ENCODE measurements at places on chromosomes 13 and 19.

DNA sequence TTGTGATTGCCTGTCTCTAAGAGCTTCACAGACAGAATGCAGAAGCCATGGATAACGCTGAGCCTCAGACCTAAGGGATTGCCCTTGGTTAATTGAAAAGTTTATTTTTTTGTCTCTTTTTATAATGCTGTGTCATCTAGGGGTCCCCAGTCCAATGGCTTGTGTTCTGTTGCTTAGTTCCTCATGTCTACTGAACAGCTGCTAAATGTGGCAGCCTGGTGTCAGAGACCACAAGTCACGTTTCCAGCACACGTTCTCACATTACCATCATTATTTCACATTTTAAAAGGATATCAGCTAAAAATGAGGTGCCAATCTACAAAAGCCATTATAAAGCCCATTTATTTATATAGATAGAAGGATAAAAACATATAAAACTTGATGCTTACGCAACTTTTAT is 1362.0 kb downstream of the PCDH9 start:
- no peak for DNase-seq

- DNase-seq = no peak
Observed at GRCh38 chr13:50244355-50244712, 229.1 kb downstream of the KCNRG start.

GRCh38 chr19:1259206-1259875 is 9.8 kb upstream of the CIRBP start:
- DNase-seq = no peak

DNA sequence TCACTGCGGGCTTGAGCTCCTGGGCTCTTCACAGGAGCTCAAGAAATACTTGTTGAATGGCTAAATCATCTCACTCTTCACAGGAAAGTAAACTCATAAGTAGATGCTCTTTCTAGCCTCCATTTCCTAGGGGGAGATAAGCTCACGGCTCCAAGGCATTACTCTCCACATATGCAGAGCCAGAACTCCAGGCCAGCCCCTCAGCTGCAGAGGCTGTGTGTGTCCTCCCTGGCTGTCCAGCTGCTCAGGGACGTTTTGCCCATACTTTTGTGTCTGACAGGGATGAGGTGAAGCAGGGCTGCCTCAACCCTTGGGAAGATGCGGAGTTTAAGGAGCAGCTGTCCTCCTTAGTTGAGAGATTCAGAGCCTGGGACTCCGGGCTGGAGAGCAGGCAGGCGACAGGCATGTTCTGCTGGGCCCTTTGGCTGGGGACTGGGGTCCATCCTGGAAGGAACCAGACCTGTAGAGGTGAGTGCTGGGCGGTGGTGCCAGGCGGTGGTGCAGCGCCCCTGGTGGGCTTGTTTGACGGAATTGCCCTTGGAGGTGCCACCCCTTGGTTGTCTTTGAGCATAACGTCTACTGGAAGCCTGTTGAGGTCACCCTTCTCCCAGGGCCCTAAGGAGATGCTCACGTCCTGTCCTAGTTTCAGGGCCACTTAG is 20.5 kb upstream of the SLC15A1 start:
- no peak for DNase-seq

DNA sequence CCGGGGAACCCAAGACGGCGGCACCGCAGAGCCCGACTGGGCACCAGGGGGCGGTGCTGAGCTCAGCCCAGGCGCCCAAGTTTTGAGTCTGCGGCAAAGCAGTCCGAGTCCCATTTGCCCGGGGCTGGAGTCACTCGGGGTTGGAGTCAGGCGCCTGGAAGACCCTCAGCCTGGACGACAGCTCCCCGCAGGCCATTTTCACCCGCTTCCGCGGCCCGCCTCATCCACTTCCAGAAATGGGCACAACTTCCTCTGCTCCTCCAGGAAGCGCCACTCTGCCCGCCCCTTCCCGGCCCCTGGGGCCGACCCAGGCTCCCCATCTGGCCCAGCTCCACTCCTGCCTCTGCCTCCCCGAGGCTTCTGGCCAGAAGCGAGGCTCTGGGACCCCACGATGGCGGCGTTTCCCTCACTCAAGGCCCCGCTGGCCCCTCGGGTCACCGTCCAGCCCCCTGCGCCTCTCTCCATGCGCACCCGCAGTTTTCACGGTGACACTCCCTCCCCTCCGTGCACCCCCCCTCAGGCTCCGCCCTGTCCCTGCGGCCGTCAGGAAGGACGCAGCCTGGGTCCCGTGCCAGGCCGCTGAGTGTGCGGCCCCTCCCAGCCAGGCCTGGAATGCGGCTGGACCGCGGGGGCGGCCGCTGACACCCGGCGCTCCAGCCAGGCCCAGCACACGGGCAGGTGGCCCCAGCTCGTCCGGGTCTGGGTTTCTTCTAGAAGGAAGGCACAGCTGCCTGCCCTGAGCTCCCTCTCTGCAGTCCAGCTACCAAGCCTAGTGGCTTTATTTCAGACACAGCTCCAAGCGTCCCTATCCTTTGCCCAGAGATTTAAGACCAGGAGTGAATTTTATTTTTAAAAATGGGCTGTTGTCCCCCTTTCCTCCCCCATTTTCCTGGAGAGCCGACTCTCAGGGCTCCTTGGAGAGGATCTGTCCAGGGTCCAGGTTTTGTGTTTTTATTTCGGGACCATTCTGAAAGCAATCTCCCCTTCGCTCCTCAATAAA is 4.7 kb downstream of the SERTAD1 start:
- peak; percentile 51 for DNase-seq

DNA sequence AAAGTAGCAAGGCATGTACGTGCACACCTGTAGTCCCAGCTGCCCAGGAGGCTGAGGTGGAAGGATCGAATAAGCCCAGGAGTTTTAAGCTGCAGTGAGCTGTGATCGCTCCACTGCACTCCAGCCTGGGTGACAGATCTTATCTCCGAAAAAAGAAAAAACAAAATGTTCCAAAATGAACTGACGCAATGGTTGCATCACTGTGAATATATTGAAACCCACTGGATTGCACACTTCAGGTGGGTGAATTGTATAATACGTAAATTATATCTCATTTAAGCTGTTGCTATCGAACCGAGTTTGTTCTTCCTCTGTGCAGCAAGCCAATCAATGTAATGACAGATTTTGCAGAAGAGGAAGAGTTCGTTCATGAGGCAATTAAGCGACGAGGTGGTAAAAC is 1.6 kb upstream of the CASP14 start:
- DNase-seq = no peak

DNA sequence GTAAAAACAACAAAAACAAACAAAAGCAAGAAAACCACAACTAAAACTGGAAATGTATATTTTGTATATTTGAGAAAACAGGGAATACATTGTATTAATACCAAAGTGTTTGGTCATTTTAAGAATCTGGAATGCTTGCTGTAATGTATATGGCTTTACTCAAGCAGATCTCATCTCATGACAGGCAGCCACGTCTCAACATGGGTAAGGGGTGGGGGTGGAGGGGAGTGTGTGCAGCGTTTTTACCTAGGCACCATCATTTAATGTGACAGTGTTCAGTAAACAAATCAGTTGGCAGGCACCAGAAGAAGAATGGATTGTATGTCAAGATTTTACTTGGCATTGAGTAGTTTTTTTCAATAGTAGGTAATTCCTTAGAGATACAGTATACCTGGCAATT is 17.1 kb downstream of the KLF5 start:
- no peak for DNase-seq

DNA sequence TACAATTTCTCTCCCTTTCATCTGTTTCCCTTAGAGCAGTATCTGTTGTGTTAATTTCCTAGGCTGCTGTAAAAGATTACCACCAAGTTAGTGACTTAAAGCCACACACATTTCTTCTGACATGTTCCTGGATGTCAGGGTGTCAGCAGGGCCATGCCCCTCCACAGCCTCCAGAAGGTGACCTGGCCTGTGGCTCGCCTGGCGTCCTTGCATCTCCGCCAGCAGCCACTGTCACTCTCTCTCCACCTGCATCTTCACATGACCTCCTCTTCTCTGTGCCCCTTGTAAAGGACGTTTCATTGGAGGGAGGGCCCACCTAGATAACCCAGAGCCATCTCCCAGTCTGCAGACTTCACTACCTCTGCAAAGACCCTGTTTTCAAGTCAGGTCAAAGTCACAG is 61.3 kb downstream of the SLC7A9 start:
- no peak for DNase-seq

GRCh38 chr19:47479701-47480503 is 4.1 kb downstream of the KPTN start:
- no peak for DNase-seq

- no peak for DNase-seq
Observed at GRCh38 chr13:49403996-49404702, 39.7 kb downstream of the CAB39L start.

DNA sequence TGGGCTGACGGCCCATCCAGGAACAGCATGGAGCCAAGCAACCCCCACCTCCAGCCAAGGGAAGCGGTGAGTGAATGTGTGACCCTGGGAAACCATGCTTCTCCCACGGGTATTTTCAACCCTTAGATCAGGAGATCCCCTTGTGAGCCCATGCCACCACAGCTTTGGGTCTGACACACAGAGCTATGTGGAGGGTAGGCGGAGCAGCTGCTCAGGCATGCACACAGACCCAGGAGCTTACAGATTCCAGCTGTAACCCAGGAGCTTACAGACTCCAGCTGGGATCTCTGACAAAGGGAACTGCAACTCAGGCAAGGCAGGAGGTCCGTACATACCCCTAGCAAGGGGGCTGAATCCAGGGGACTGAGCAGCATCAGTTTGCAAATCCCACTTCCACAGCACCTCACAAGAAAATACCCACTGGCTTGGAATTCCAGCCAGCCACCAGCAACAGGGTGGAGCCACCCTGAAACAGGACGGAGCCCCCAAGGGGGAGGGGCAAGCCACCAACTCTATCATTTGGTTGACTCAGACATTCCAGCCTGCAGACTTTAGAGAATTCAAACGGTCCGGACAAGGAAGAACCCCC is 40.8 kb upstream of the RFXAP start:
- no peak for DNase-seq

DNA sequence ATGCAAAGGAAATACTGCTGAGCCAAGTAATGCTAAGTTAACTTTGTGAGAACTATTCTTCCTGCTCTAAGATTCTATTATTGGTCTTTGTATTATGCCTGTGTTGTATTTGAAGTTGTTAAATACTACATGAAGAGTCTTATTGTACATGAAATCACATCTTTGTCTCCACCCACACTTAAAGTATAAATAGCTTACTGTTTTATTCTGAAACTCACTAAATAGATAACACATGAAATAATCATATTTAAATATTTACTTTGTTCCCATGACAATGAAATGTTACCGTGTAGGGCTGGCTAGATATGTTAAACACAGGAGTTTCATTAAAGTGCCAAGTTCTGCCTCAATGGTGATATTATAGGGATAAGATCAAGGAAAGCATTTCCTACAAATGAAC is 562.1 kb upstream of the ATXN8OS start:
- DNase-seq = no peak

- no peak for DNase-seq
Observed at GRCh38 chr13:82477436-82477835, 1404.8 kb downstream of the SLITRK1 start.

DNA sequence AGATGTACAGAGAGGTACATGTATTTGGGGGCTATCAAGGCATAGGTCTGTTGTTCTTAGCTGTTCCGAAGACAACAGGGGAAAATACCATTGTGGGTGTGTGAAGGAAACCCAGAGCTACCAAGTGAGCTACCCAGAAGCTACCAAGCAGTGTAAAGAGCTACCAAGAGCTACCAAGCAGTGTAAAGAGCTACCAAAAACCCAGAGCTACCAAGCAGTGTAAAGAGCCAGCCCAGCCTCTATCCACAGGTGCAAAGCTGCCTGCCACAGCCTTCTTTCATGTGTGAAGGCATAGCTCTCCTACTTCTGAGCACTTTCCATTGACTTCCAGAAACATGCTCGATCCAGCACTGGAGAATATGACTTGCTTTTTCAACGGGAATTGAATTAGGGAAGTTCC is 145.7 kb downstream of the AKAP11 start:
- no peak for DNase-seq

- no peak for DNase-seq
Observed at GRCh38 chr19:12825254-12826131, 8.9 kb downstream of the RTBDN start.

DNA sequence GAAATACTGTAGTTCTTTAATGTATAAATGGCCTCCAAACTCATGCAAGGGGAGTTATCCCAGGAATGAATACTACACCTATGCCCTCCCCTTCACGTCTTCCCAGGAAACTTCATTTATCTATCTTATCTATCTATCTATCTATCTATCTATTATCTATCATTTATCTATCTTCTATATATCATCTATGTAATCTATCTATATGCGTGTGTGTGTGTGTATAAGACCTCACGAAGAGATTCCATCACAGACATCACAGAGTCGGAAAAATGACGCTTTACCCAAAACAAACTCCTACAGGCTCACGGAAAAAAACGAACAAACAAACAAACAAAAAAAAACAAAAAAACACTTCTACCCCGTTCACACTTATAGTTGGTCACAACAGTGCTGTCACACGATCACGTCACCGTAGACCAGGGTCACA is 486 bp downstream of the ZNF529 start:
- DNase-seq = no peak

GRCh38 chr13:99829593-99830239 is 141.9 kb downstream of the ZIC5 start:
- no peak for DNase-seq

DNA sequence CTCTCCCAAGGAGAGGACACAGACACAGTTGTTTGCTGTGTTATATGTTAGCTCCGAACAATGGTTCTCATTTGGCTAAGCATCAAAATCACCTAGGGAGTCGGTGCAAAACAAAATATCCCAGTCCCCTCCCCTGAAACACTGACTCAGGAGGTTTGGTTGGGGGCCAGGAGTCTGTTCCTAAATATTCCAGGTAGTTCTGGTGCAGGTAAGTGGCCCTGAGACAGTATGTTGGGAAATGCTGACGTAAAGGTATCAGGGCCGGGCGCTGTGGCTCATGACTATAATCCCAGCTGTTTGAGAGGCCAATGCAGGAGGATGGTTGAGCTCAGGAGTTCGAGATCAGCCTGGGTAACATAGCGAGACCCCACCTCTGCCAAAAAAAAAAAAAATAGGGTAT is 2.3 kb upstream of the MAP2K7 start:
- DNase-seq = no peak

DNA sequence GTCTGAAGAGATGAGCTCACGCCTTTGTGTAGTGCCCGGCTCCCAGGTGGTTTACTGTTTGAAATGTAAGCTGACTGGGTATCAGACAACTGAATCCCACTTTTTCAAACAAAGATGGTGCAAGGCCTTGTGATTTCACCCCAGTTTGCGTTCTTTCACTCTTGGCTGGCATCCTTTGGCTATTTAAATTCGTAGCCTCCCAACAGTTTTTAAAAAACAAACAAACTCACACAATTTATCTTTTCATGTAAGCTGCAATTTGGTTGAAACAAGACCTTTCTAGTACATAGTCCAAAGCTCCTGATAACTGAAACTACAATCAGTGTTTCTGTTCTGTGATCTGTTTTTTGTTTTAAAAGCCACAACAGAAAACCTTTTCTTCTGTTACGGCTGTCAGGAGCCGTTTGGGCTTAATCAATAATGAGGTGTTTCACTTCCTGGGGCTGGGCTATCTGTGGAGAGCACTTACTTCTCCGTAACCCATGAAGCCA is 65.1 kb upstream of the NPAS1 start:
- DNase-seq = no peak

- DNase-seq = no peak
Observed at GRCh38 chr13:111267784-111268183, 52.7 kb upstream of the TEX29 start.
